Activated CD4-positive, alpha-beta T cell treated with anti-CD3 and anti-CD28 coated beads for 1 hour (primary cell): ENCODE measurements at places on chromosomes 2 and 18.

- DNase-seq = no peak
Measured at GRCh38 chr2:127003070-127003800, 103.7 kb downstream of the BIN1 start.

- DNase-seq = no peak
Measured at GRCh38 chr2:144747571-144747970, 227.7 kb upstream of the ZEB2 start.

- no peak for DNase-seq
Measured at GRCh38 chr2:174663550-174663949, 65.9 kb upstream of the WIPF1 start.

DNA sequence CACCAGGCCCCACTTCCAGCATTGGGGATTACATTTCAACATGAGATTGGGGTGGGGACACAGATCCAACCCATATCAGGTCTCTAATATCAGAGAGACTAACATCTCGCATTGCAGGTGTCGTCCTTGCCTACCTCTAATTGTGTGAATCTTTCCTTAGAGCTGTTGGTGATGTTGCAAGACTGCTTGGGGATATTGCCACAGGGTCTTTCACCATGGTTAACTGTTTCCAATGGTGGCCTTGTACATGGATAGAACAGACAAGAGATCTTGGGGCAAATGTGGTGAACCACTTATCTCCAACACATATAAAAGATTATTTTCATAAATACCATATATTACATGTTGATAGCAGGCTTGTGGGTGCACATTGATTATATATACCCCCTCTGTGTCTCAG is 270.3 kb upstream of the LINC00305 start:
- no peak for DNase-seq

- DNase-seq = no peak
Measured at GRCh38 chr2:8304821-8305766, 376.8 kb upstream of the ID2 start.

GRCh38 chr2:66888791-66889631 is 454.1 kb downstream of the MEIS1 start:
- no peak for DNase-seq

DNA sequence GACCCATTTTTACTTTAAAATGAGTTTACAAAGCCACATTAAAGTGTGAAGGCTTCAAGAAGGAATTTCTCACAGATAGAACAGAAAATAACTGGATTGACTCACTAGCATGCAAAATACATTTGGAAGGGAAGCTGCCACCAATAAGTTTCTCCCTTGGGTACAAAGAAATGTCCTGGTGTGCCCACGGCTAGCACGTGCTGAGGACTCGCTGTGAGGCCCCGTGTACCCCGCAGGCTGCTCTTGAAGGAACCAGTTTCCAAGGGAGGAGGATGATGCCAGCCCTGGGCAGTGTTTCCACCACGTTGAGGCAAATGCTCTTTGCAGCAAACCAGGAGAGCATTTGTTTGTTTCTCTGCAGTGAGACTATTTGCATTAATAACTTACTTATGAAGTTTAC is 207.3 kb downstream of the SH3RF3 start:
- no peak for DNase-seq

DNA sequence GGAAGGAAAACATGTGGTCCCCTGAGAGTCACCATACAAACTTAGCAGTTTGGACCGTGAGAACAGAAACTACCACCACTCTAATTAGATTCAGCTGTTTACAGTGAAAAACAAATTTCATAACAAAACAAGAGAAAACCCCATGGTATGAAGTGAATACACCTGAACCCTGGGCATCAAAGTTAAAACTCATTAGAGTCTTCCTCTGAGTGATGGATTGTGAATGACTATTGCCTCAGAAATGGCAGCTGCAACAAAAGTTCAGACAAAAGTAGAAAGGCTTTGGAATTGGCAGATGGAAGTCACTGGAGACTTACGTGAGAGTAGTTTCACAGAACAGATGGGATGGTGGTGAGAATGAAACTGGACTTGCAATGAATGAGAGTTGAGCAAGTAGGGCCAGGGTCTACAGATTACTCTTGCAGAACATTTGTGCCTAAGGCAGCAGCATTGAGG is 98.0 kb downstream of the AAK1 start:
- DNase-seq = no peak

DNA sequence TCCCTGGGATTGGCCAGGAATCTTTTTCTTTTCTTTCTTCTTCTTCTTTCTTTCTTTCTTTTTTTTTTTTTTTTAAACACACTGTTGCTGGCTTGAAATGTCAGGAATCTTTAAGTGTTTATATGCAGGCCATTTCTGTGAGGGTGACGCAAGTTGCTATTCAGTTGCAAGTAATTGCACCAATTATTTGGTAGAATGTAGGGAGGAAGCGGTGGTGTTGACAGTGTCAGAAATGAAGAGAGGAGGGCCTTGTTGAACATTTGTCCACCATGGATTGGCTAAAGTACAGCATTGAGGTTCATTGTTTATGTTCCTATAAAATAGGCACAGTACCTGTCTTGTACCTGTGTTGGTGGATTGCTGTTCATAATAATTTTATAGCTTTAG is 6.5 kb downstream of the RPIA start:
- DNase-seq = no peak

GRCh38 chr18:56188529-56189275 is 449.7 kb downstream of the TXNL1 start:
- no peak for DNase-seq

- DNase-seq = no peak
Measured at GRCh38 chr18:55430026-55430425, 158.0 kb downstream of the TCF4 start.

GRCh38 chr2:233174137-233174536 is 77.3 kb upstream of the ATG16L1 start:
- no peak for DNase-seq

DNA sequence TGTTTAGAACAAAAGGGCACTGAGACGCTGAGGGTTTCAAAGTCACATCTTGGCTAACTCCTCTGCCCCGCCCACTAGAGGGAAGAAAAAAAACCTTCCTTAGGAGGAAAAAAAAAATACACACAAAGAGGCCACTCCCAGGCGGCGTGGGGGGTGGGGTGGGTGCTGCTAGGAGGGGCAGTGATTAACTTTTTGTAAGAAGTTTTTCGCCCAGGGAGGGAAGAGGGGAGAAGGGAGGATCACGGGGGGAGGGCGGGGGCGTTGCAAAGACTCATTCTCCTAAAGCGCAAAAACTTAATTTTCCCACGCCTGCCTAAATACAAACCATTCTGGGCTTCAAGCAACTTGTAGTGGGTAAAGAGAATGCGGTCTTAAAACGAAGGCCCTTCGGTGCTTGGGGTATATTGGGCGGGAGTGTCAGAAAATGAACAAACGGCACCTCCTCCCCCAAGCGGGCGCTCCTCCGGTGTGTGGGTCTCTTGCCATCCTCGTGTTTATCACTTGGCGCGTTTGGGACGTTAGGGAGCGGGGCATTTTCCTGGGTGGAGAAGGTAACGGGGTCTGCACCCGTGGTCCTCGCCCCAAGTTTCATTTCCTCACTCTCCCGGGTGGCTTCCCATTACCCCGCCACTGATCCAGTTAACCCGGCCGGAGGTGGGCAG is 1.7 kb downstream of the CXCR4 start:
- DNase-seq = peak; percentile 64

DNA sequence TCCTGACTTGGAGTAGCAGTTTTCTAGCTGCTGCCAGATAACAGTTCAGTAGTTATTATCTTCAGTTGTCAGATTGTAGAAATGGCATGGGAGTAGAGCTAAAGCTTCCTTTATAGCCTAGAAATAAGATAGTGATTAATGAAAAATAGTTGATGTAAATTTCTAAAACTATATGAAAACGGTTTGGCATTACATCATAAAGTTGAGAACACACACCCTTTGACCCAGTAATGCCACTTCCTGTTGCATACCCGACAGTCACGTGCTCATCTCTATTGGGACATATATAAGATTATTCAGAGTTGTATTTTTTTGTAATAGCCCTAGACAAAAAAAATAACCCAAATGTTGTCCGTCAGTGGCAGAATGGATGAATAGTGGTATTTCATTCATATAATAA is 39.4 kb upstream of the ASB1 start:
- no peak for DNase-seq

- DNase-seq = no peak
Measured at GRCh38 chr2:111031546-111032478, 88.9 kb upstream of the BCL2L11 start.

GRCh38 chr2:108594982-108595464 is 60.8 kb downstream of the LIMS1 start:
- no peak for DNase-seq

- DNase-seq = no peak
Measured at GRCh38 chr2:111135910-111136297, 15.2 kb downstream of the BCL2L11 start.

GRCh38 chr18:23690505-23691068 is 1.3 kb downstream of the LAMA3 start:
- DNase-seq = no peak

GRCh38 chr2:80670763-80671162 is 366.2 kb upstream of the LRRTM1 start:
- DNase-seq = no peak

DNA sequence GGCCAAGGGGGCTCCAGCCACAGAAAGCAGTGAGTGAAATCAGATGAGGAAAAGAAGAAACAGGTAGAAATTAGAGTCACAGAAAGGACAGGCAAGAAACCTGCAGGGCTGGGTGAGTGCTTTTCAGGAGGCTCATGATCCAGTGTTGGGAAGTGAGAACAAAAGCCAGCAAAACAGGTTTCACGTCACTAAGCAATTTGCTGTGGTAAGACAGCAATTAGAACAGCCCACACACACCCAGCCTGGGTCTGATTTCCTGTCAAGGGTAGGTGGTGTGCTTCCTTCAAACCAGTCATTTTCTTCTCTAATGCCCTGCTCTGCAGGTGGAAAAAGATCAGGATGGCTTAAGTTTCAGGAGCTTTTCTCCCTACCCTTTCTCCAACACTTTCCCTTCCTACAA is 52.9 kb upstream of the XDH start:
- DNase-seq = no peak

DNA sequence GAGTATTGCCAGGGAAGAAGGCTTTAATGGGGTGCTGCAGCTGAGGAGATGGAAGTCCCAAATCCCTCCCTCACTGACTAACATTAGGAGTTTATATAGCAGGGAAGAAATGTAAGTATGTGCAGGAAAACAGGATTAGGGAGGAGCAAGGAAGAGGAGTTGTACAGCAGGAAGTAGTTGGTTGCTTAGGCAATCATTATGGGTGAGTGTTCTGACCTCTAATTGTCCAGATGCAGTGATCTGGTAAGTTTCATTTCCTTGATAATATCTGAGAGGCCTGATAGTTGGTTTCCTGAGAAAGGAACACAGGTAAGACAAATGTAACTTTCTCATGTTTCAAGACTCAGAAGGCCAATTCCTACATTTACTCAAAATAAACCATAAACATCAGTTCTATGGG is 331.9 kb upstream of the GULP1 start:
- no peak for DNase-seq

DNA sequence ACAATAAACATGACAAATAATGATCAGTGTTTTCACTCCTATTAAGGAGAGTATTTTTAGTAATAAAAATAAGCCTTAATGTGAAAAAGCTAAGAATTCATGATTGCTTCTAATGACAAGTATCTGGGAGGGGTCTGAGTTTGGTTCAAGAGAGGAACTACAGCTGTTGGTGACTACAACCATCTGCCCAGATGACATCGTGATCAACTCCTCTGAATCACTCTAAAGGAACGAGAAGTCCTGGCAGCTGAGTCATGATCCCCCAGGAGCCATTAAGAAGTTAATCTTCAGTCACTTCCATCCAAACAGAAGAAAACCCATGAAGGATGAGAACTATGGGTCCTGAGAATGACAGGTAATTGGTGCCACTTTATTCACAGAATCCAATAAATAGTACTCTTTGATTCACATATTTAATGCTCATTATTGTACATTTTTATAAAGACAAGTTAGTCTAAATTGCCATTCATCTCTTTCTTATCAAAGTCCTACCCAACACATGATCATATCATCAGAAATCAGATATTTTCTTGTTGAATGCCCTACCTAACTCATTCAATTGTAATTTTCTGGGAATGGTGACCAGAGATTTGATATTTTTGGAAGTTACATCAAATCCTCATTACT is 6.8 kb downstream of the TFPI start:
- DNase-seq = no peak

DNA sequence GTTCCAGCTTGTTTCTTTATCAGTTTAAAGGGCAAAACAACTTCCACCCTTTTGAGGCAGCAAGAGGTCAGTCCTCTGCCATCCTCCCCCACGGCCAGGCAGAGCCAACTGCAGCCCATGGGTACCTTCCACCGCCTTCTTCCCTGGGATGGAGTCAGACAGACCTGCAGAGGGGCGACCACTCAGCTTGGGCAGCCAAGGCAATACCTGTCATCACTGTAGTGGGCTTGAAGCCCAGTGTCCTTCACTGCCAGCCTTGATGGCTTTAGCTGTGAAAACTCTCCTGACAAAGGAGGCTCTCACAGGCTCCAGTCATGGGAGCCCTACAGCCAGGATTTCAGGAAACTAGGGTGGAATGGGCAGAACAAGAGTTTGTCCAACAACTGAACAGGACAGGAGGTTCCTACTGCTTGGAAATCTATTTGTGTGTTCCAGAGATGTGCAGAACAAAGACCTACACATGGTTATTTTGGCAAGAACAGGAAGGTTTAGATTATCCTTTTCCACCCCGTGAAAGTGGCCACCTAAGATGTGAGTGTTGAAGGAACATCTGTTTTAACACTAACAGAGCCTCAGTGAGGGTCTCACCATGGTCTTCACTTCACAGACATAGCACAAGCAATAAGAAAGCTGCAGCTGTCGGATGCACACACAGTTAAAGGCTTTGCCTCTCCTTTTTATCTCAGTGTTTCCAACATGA is 93.9 kb upstream of the RMDN2 start:
- DNase-seq = no peak

DNA sequence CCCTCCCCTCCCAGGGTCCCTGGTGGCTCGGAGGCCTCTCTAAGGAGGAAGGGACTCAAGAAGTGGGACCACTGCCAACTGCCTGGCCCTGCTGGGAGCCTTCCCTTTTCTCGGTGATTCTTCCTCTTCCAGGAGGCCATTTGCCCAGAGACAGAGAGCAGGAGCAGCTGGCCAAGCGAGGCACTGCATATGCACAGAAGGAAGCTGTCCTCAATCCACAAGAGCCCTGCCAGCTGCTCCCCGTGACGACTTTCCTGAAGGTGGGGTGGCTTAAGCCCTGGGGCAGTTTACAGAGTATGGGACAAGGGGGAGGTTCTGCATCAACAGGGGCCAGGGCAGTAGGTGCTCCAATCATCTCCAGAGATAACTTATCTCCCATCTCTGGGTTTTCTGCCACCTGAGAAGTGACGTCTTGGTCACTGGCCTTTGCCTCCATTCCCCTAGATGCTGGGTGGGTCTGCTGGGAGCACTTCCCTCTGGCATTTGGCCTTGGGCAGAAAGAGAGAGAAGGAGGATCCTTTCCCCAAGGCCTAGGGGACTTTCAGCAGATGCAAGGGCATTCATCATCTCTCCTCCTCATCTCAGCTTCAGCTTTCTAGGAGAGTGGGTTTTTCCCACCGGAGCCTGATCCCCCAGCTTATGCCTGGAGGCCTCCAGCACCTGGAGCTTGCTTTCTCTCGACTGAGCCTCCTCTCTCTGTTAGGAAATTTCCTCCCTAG is 28.5 kb downstream of the CIB4 start:
- no peak for DNase-seq
